CD4-positive, alpha-beta T cell treated with Interleukin-6 at 100 ng/mL for 8 hours (primary cell): ENCODE measurements at places on chromosomes 1 and 21.

DNA sequence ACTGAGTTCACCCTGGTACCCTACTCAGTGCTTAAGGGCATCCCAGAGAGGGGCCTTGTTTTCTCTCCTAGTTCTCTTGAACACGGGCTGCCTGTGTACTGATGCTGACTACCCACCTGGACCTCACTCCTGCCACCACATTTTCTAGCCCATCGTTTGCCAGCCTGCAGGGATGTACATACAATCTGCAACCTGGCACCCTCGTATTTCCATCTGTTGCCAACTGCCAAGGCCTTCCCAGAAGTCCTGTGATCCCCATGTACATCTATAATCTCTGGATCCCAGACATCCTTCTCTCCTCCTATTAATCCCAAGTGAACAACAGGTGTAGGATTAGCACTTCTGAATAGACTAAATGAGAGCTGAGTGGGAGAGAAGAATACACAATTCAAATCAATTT, 212.0 kb downstream of the SLC45A1 start:
- no peak for DNase-seq

- DNase-seq = no peak
Measured at GRCh38 chr1:12615865-12616708, 1.9 kb downstream of the DHRS3 start.

- DNase-seq = no peak
Measured at GRCh38 chr1:116708255-116708900, 40.8 kb upstream of the IGSF3 start.

GRCh38 chr1:211340622-211341507, 14.2 kb downstream of the TRAF5 start:
- DNase-seq = no peak

DNA sequence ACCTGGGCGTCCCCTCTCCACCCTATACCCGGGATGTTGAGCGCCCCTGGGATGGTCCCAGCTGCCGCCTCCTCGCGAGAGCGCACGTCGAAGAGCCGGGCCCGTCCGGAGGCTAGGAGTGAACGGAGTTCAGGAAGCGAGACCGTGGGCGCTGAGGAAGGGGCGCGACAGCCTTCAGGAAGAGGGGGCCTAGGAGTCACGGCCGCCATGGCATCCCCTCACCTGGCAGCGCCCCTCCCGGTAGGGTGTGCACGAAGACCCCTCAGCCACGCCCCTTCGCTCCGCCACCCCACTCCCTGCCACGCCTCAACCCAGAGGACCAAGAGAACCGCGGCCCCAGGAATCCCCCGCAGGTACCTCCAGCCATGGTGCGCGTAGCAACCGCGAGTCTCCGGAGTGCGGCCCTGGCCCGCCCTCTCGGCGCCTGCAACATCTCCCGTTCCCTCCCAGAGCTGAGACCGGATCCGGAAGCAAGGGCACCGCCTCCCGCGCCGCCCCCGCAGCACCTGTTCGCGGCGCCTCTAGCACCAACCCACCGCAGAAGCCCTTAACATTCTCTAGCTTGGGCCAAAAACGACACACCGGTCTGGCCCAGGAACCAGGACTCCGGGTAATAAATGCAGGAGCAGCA, at the start of gene TSTD1:
Gene TSTD1, minus strand, starts transcription at position 442 of the 631 bp plus-strand sequence. Its CDS starts 75 bp downstream, at position 367.
- peak; percentile 87 for DNase-seq

GRCh38 chr1:219988387-219988786, 57.9 kb downstream of the EPRS1 start:
- DNase-seq = no peak

DNA sequence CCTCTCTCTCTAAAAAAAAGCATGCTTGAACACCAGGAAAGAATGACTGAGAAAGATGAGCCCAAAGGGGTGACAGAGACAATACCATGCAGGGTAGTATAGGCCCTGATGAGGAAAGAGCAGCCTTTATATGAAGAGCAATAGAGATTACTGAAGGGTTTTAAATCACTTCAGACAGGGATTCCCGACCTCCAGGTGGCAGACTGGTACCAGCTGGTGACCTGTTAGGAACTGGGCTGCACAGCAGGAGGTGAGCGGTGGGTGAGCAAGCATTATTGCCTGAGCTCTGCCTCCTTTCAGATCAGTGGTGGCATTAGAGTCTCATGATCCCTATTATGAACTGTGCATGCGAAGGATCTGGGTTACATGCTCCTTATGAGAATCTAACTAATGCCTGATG, 30.8 kb upstream of the GTF2B start:
- DNase-seq = no peak
